Kidney epithelial cell (primary cell): ENCODE measurements at places on chromosomes 7 and 10. TPM values are rescaled to one million over a fixed set of nuclear protein-coding genes. Genes with fewer than 3 reads are reported as not detected.

- no peak for DNase-seq
These were observed 120.9 kb upstream of the TMEM106B start for GRCh38 chr7:12089951-12090756.

DNA sequence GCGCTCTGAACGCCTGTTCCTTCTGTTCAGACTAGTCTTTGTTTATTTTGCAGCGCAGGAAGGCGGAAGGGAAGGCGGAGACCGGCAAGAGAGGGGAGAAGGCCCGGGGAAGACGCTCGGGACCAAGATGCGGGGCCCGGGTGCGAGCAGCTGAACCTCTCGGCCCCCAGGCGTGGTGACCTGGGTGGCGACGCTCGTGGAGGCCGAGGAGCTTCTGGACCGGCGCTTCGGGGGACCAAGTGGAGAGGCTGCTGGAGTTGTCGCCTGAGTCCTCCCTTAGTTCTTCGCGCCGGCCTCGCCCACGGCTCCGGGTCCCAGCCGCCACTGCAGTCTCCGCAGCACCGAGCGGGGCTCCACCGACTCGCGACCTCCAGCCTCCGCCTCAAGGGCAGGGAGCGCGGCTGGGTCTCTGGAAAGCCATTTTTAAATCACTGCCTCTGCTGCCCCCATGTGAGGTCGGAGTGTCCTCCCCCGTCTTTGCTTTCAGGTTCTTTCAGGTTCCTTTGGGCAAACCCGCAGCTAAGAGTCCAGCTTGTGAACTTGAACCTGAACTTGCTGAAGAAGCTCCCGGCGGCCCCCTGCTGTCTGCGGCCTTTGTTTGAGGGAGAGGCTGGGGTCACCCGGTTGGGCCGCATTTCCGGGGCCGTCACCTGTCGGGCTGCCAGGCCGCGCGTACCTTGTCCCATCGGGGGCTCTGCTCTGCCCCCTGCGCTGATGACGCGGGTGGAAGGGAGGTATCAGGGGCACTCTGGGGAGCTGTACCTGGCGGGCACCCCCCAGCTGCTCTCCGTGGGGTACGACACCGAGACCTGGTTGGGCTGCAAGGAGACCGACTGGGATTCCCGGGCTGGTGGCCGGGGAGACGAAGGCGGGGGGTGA lies 136.0 kb downstream of the KIF20B start:
- DNase-seq = no peak

The TLX1 gene
- total RNA-seq = not detected in 2 replicates

- DNase-seq = no peak
These were observed 70.0 kb upstream of the FAM13C start for GRCh38 chr10:59432207-59432900.

The FGF8 gene
- total RNA-seq = not detected in 2 replicates
